ENCODE measurements at places on chromosomes 6 and 20. TPM values are rescaled to one million over a fixed set of nuclear protein-coding genes. Genes with fewer than 3 reads are reported as not detected.

C6orf62 gene
- total RNA-seq: 90.4 TPM

FAXC gene
- total RNA-seq: 3.6 TPM

SIGLEC1 gene
- not detected for total RNA-seq

C6orf141 gene
- total RNA-seq: 11.3 TPM

MRAP2 gene
- total RNA-seq: 0.21 TPM

ZBTB46 gene
- 2.9 TPM for total RNA-seq

PRR18 gene
- total RNA-seq: not detected

PLCB1 gene
- total RNA-seq: 0.24 TPM

SLCO4A1 gene
- total RNA-seq: 1.1 TPM

FAM209B gene
- total RNA-seq: not detected

LRRC73 gene
- 0.24 TPM for total RNA-seq

RBBP9 gene
- total RNA-seq: 11.9 TPM

SPATS1 gene
- total RNA-seq: not detected

SNAP91 gene
- total RNA-seq: not detected

C6orf15 gene
- total RNA-seq: not detected

SMIM8 gene
- total RNA-seq: 4.3 TPM

DNMT3B gene
- total RNA-seq: 1.9 TPM

PPIL1 gene
- total RNA-seq: 40.1 TPM

PAK5 gene
- not detected for total RNA-seq

CST2 gene
- total RNA-seq: not detected

CARMIL1 gene
- total RNA-seq: 15.1 TPM

VGLL2 gene
- not detected for total RNA-seq

ARFGEF3 gene
- total RNA-seq: 8.3 TPM

RBM24 gene
- total RNA-seq: 0.96 TPM

TGM2 gene
- 67.5 TPM for total RNA-seq

MYO6 gene
- 18.1 TPM for total RNA-seq

HLA-DQA1 gene
- not detected for total RNA-seq

CLDN20 gene
- not detected for total RNA-seq

HLA-DOB gene
- total RNA-seq: 0.72 TPM

TRIM15 gene
- not detected for total RNA-seq

MICB gene
- total RNA-seq: 4.7 TPM

PERP gene
- total RNA-seq: 354 TPM

PKIB gene
- total RNA-seq: 9.2 TPM

LY6G5C gene
- total RNA-seq: not detected
